ENCODE measurements at places on chromosomes 1 and 21.

- DNase-seq = no peak
Observed at GRCh38 chr21:45026826-45027225, 47.6 kb upstream of the ADARB1 start.

DNA sequence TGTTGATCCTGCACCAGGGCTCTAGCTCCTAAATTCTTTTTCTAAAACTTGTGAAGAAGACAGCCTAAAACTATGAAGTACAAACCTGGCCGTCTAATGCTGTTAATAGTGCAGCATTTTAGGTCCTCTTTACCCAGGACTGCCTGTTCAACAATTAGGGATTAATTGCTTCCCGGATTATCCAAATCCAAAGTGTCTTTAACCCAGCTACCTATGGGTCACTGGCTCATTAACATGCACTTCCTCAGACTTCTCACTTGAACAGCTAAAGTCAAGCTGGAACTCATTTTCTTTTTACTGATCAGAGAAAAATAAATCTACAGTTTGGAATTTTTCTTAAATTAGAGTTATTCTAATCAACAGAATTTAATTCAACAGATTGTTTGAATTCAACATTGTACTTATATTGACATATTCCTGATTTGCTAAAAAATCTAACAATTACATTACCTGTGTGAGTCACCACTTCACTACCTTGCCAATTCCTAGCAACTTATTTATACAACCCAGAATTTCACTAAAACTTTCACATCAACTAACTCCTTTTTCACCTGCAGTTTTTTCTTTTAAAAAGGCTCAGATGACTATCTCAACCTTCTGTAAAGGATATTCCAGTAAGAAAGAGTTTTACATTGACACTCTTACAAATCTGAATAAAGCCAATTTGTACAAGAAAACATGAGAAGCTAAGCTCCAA is 3.3 kb downstream of the HNRNPU start:
- no peak for DNase-seq

DNA sequence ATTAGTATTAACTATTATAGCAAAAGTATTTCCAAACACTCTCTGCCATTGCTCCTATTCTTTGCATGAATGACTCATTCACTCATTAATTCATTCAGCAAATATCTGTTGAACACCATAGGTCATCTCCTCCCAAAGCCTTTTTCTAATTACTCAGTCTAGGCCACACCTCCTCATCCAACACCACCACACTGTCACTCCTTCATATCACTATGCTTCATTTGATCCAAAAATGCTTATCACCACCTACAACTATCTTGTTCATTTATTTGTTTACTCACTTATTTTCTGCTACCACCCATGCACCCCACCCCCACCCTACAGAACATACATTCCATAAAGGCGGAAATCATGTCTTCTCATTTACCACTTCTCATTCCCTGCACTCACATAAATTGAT is 94.4 kb upstream of the TNFSF4 start:
- DNase-seq = no peak

- DNase-seq = no peak
Observed at GRCh38 chr1:80929868-80930508, 870.7 kb upstream of the ADGRL2 start.

Measured in central memory CD8-positive, alpha-beta T cell (primary cell).